Stimulated activated CD4-positive, alpha-beta T cell treated with anti-CD3 and anti-CD28 coated beads, TNF-alpha, amount 100 ng/mL, for 1 hour (primary cell): ENCODE measurements at places on chromosomes 3 and 15.

GRCh38 chr3:64188810-64189560, 36.3 kb downstream of the PRICKLE2 start:
- no peak for DNase-seq

DNA sequence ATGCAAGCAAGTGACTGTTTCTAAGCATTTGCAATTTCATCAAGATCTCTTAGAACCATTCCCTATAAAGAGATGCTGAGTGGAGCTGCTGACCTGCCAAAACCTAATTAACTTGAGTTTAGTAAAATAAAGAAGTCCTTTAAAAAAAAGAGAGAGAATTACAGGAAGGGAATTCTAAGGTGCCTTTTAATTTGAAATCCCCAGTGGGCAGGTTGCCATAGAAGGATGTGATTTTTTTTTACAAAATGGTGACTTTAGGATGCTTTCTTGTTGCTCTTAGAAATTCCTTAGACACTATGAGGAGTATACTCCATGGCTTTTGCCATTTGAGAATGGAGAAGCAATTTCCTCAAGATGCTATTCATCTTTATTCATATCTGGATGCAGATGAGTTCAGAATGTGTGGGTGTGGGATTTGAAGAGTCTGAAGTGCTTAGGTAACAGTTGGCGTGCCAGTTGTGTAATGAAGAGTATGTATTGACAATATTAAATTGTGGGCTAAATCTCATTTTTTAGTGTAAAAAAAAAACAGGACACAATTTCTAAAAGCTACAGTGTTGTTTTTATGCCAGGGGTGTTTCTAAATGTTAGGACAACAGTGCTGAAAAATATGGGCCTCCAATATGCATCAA, 13.6 kb downstream of the LRRC3B start:
- no peak for DNase-seq

DNA sequence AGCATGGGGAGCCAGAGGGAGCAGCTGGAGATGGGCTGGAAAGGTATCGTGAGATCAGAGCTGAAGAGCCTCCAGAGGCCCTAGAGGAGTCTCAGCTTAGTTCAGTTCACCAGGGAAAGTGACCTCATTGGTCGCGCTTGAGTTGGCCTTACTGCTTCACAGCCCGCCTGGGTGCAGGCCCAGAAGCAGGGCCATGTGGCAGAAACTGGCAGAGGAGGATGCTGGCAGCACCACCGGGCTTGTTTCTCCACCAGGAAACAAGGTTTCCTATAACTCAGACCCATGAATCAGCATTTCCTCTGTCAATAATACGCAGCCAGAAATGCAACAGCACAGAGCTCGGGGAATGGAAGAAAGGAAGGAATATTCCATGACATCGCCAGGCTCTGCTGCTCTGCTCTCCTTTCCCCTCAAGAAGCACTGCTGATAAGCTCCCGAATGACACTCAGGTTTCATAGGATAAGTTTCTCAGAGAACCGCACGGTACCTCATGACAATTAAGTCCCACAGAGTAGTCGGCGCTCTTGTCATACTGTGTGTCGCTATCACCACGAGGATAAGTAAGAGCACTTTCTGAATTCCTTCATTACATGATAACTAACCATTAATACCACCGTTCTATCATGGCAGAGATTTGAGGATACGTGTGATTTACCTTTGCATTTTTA, 147.1 kb upstream of the LPP start:
- no peak for DNase-seq

- DNase-seq: no peak
Measured at GRCh38 chr15:98930576-98930975, 77.0 kb downstream of the PGPEP1L start.

DNA sequence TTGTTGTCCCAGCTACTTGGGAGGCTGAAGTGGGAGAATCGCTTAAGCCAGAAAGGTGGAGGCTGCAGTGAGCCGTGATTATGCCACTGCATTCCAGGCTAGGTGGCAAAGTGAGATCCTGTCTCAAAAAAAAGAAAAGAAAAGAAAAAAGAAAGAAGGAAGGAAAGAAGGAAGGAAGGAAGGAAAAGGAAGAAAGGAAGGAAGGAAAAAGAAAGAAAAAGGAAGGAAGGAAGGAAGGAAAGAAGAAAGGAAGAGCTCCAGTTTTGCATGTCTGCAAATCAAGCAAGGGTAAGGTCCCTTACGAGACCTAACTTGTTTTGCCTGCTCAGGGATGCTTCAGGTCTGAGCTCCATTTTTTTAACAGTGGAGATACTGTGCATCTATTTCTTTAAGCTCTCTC, 3.6 kb upstream of the XIRP1 start:
- DNase-seq: no peak
